ENCODE measurements at places on chromosomes 2 and 18.

- DNase-seq, result peak; percentile 70
Measured at GRCh38 chr2:202377207-202377761, 1.2 kb downstream of the BMPR2 start.

DNA sequence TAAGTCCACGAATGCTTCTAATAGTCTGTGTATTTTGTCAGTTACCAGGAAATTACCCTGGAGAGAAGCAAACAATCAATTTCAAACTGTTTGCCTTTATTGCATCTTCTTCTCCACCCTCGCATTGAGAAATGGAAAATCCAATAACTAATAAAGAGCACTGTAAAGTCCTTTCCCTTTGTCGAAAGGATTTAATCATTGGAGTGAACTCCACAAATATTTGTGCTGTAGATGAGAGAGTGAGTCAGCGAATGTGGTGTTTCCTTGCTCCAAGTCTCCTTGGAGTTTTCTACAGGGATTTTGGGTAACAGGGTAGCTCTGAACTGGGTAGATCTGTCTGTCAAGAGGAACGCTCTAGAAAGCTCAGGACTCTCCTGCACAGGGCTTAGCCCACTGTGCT lies 240.2 kb downstream of the KCNS3 start:
- no peak for DNase-seq

DNA sequence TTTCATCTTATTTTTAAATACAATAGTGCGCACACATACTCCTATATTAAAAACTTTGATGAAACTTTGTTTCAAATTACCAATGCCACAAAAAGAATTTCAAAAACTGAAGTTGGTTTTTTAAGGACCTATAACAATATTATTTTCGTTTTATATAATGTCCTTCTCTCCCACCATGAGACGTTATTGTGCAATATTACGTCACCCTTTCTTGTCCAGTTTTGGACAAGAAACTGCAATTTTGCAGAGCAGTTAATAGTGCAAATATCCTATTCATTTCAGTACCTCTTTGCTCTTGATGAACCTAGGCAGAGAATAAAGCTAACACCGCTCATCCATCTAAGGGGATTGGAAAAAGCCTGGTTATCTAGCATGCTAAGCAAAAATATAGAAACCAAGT lies 9.7 kb upstream of the ZNF516 start:
- no peak for DNase-seq

DNA sequence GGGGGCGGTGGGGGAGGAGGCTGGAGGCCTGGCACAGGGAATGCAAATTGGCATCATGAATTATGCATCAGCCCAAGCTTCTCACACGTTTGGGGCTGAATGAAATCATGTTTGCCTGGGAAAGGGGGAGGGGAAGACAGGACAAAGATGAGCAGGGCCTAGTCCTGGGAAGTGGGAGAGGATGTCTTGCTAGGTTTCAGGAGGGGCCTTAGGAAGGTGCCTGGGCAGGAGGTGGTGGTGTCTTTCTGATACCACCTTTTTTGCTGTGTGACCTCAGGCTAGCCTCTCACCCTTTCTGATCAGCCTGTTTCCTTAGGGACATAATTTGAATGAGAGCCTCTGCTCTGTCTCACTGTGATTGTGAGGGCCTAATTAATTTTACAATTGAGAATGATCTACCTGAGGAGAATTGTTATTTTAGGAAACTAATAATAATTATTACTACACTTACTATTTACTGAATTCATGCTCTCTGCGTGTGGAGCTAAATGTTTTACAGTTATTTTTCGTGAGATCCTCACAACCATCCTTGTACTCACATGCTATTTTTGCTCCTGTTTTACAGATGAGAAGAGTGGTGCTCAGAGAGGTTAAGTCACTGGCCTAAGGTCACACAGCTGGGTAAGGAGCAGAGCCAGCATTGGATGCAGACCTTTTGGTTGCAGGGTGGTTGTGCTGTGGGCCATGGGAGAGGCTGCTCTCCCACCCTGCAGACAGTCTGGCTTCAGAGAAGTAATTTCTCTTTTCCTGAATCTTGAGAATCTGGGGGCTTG lies 39.6 kb downstream of the INHBB start:
- DNase-seq, result no peak

DNA sequence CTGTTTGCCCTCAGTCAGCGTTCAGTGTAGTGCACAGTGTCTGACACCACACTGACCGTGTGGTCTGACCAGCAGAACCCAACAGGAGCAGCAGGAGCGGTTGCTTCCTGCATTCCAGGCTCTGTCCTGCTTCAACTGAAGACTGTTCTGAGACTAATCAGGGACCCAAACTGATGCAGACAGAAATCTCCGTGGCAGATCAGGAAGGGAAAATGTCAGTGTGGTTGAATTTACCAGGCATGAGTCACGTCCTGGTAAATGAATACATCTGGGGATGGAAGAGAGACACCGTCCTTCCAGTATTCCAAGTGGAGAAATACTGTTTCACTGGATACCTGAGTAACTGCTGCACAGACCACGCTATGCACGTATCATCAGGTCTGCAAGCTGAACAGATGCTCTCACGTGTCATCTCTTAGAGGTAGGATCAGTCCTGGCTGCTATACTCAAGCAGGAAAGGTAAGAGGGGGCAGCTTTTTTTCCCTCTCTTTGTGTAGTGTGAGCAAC lies 223.6 kb upstream of the EPAS1 start:
- no peak for DNase-seq

All from eye (tissue), 1 donor.